Muscle of leg (tissue), 16 donors: ENCODE measurements at places on chromosomes 12 and 14. TPM values are rescaled to one million over a fixed set of nuclear protein-coding genes. Genes with fewer than 3 reads are reported as not detected.

CBLN3 gene
- total RNA-seq = 1.2 TPM

PRR13 gene
- 15.8 TPM for total RNA-seq

CD27 gene
- total RNA-seq = 0.27 TPM

OTUB2 gene
- 0.93 TPM for total RNA-seq

TRIM9 gene
- total RNA-seq = 0.49 TPM

TMEM233 gene
- total RNA-seq = 2.2 TPM

C12orf50 gene
- 0.09 TPM for total RNA-seq

RNASE7 gene
- total RNA-seq = not detected

KRT73 gene
- 0.09 TPM for total RNA-seq

RAB5B gene
- 62.1 TPM for total RNA-seq

MAPK1IP1L gene
- total RNA-seq = 22.3 TPM

INSM2 gene
- total RNA-seq = not detected

INHBC gene
- total RNA-seq = not detected

ADAM20 gene
- 0.80 TPM for total RNA-seq

KRT4 gene
- 0.04 TPM for total RNA-seq

HOXC6 gene
- 4.1 TPM for total RNA-seq

TAS2R14 gene
- total RNA-seq = 2.5 TPM

CDC42BPB gene
- 34.8 TPM for total RNA-seq

EP400 gene
- 9.0 TPM for total RNA-seq

DCN gene
- 2,074 TPM for total RNA-seq

CABP1 gene
- total RNA-seq = 2.3 TPM

SALL2 gene
- 7.1 TPM for total RNA-seq

CLSTN3 gene
- 7.2 TPM for total RNA-seq

FBXL14 gene
- 3.3 TPM for total RNA-seq

CD4 gene
- total RNA-seq = 3.1 TPM

LIN7A gene
- total RNA-seq = 3.1 TPM

TMPRSS12 gene
- not detected for total RNA-seq

RNASE2 gene
- total RNA-seq = 0.13 TPM

PTGER2 gene
- total RNA-seq = 1.4 TPM

C12orf56 gene
- total RNA-seq = 0.80 TPM

WNT1 gene
- total RNA-seq = not detected
